ENCODE measurements at places on chromosomes 7 and 10.

GRCh38 chr10:120600871-120601649, 144.0 kb downstream of the PLPP4 start:
- DNase-seq = no peak

GRCh38 chr7:107712025-107712424, 31.9 kb upstream of the CBLL1 start:
- no peak for DNase-seq

- DNase-seq = no peak
Observed at GRCh38 chr7:88638583-88638982, 120.9 kb upstream of the ZNF804B start.

DNA sequence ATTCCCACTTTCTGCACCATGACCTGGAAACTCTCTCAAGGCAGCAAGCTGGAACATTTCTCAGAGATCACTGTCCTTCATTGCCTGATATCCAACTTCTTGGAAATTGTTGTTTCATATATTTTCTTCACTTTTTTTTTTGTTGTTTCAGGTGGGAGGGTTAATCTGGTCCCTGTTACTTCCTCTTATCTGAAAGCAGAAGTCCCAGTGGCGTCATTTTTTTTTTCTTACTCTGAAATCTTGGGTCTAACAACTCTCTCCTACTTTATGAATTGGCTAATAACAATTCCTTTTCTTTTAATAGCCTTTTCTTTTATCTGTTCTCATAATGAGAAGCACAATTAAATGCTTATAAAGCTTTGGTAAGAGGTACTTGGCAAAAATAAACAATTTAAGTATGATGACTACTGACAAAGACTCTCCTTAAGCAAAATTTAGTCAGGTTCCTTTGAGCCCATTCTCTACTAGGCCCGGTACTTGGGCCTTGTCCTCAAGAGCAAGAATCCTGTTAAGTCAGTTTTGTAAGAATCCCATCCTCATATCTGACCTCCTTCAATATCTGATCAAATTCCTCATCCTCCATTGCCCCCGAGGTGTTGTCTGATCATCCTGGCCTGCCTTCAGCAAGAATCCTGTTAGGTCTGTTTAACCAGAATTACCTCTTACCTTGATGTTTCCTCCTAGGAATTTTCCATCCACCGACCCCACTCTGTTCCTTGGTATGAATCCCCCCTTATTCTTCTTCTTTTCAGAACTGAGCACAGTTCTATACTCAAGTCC, 11.5 kb upstream of the CC2D2B start:
- no peak for DNase-seq

- DNase-seq = no peak
Observed at GRCh38 chr7:140448781-140449480, 30.4 kb downstream of the MKRN1 start.

GRCh38 chr10:99123851-99124250, 111.8 kb downstream of the HPSE2 start:
- DNase-seq = no peak

DNA sequence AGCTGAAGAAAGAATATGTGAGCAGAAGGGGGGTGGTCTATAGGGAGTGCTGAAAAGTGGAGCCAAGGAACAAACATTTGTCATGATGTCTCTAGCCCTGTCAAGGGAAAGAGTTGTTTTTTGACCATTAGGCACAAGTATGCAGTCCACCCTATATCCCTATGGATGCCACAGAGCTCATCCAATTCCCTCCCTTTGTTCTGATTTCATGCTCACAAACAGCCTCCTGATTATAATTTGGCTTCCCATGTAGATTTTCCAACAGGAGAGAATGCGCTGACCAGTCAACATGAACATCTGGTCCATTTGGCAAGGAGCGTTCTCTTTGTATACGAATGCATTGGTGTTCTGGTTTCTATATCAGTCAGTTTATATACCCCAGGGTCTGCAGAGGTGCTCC, 12.1 kb upstream of the CEP41 start:
- DNase-seq = no peak

Data from GM12878 (cell line).